ENCODE measurements at places on chromosomes 7 and 10.

DNA sequence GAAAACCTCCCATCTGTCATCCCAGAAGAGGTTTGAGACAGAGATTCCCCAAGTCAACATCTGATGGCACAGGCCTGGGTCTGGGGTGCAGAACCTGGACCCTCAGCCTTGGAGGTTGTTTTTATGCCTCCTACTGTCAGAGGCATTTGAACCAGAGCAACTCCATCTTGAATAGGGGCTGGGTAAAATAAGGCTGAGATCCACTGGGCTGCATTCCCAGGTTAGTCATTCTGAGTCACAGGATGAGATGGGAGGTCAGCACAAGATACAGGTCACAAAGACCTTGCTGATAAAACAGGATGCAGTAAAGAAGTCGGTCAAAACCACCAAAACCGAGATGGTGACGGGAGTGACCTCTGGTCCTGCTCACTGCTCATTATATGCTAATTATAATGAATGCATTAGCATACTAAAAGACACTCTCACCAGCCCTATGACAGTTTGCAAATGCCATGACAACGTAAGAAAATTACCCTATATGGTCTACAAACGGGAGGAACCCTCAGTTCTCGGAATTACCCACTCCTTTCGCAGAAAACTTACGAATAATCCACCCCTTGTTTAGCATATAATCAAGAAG is 92.0 kb downstream of the ITGA8 start:
- no peak for DNase-seq

- DNase-seq: no peak
These were observed 248.3 kb downstream of the EBF3 start for GRCh38 chr10:129715805-129716204.

GRCh38 chr7:154862153-154862791 is 140.7 kb downstream of the PAXIP1 start:
- no peak for DNase-seq

DNA sequence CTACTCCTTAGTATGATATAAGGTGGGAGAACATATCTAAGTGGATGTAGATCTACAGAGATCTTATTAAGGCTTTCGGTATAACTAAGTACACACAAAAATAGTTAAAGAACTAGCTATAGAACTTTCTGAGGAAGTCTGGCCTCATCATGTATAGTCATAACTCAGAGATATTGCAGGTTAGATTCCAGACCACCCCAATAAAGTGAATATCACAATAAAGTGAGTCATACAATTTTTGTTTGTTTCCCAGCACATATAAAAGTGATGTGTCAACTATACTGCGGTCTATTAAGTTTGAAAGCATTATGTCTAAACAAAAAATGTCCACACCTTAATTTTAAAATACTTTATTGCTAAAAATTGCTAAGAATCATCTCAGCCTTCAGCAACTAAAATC is 24.7 kb upstream of the SEMA3A start:
- DNase-seq: no peak

- no peak for DNase-seq
These were observed 31.8 kb downstream of the CALML3 start for GRCh38 chr10:5556576-5556975.

DNA sequence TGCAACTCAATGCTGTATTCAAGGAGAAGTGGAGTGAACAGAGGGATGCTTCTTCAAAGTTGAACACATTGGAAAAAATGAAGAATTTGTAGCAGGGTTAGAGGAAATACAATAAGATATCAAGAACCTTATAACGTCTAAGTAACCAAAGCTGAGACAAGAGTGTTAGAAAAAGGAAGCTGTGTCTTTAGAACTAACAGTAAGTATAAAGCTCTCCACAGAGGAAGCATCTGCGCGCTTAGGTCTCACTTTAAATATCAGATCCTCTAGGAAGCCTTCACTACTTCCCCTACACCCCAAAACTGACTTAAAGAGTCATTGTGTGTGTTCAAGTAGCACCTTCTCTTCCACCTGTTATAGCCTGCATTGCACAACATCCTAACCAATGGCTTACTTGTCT is 43.0 kb downstream of the CH25H start:
- no peak for DNase-seq

DNA sequence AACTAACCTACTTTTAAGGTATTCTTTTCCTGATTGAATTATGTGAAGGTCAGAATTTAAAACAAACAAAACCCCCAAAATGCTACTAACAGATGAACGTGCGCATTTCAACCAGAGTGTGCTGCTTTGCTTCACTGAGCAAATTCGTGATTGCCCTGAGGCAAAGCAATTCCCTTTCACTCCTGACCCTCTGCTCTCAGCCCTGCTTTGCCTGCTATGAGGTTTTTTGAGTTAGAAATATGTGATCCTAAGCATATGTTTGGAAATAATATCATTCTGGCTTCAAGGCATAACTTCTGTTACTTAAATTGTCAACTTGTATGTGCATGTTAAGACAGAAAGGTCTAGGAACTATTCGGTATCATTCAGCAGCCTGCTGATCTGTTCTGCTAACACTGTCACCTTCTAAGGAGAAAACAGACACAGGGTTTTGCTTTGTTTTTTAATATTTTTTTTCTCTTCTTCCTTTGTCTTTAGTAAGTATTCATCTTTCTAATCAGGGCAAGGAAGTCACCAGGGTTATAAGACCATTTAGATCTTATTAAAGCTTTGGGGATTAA is 124.2 kb downstream of the GNAT3 start:
- DNase-seq: peak; percentile 73

DNA sequence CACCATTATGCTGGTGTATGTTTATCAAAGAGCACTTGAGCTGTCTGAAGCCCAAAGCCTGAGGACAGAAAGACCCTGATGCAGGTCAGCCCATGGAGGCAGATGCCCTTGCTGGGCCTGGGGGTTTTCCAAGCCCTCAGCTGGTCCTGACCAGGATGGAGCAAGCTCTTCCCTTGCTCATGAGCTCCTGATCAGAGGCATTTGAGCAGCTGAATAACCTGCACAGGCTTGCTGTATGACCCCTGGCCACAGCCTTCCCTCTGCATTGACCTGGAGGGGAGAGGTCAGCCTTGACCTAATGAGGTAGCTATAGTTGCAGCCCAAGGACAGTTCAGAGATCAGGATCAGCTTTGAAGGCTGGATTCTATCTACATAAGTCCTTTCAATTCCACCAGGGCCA is 13.0 kb downstream of the AQP1 start:
- DNase-seq: no peak

GRCh38 chr10:21125471-21126228 is 228.5 kb upstream of the NEBL start:
- no peak for DNase-seq

GRCh38 chr7:10662982-10663884 is 310.4 kb upstream of the PHF14 start:
- no peak for DNase-seq

DNA sequence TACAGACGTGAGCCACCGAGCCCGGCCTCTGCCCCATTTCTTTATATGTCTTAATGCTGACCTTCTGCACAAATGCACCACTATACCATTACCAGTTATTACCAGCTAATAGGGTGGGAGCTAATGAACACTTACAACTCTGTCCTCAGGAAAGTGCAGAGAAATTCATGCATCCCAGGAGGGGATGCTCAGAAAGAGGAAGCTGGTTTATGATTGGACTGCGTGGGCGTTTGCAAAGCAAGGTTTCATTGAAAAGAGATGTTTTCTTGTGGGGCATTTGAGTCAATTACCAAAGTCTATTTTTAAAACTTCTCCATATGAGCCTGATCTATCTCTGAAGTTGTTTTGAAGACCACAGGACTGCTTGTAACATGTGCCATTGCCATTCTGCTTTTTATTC is 417.7 kb upstream of the CELF2 start:
- no peak for DNase-seq

GRCh38 chr7:73397521-73398281 is 35.9 kb upstream of the FZD9 start:
- no peak for DNase-seq

GRCh38 chr10:75640803-75641202 is 209.4 kb downstream of the LRMDA start:
- DNase-seq: no peak

DNA sequence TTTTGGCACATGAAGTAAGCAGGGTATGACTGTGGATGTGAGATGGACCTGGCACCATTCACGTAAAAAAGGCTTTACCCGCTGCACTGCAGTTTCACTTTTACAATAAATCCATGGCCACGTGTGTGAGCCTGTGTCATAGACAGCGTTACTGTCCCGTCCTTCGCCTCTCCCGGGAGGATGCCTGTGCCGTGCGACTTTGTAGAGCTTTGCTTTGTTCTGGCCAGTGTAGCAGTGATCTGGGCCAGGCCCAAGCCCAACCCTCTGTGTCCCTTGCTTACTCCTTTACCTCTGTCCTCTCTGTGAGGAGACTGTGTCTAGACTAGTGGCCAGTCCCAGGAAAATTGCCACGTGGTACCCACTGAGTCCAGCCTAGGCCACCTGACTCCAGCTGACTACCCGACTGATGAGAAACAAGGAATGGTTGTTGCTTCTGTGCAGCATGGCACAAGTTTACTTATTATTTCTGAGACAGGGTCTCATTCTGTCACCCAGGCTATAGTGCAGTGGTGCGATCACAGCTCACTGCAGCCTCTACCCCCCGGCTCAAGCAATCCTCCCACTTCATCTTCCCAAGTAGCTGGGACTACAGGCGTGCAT is 48.1 kb downstream of the JAKMIP3 start:
- DNase-seq: no peak

DNA sequence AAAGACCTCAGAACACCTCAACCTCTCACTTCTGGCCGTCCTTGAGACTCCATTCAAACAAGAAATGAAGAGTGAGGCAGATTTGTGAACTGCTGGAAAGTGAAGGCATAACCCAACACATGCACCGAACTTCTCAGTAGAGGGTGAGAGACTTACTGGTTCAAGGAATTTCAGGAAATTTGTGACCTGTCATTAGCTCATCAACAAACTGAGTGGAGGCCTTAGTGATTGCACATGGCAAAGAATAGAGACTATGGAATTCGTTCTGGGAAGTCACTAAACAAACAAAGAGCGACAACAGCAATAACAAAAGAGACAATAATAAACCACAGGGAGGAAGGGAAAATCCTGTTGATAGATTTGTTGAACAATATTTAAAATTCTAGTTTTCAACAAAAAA is 125.0 kb upstream of the AKR1E2 start:
- no peak for DNase-seq

DNA sequence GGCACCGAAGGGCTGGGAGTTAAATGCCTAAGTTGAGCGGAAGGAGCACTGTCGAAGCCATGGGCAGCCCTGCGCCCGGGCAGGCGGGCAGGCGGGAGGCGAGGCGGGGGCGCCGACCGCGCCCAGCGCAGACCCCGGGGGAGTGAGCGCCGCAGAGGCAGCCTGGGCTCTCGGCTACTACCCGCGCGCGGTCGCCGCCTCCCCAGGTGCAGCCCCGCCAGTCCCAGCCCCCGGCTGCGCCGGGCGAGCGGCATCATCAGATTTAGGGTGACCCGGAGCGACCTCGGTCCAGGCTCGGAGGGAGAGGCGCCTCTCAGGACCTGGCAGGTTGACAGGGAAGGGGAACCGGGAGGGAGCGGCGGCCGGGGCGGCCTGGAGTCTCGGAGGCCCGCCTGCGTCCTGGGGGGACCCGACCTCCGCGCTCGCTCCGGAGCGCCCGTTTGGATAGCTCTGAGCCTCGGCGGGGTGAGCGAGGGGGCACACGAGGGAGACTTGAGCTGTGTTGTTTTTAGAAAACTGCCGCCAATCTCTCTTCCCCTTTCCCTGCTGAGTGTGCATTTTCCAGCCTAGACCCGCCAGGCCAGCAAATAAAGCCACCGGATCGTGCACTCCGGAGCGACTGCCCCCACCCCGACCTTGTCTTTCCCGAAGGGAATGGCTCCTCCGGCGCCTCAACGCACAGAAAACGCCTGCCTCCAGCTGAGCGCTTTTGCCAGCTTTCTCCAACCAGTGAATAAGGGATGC is 2.3 kb upstream of the NRP1 start:
- no peak for DNase-seq

DNA sequence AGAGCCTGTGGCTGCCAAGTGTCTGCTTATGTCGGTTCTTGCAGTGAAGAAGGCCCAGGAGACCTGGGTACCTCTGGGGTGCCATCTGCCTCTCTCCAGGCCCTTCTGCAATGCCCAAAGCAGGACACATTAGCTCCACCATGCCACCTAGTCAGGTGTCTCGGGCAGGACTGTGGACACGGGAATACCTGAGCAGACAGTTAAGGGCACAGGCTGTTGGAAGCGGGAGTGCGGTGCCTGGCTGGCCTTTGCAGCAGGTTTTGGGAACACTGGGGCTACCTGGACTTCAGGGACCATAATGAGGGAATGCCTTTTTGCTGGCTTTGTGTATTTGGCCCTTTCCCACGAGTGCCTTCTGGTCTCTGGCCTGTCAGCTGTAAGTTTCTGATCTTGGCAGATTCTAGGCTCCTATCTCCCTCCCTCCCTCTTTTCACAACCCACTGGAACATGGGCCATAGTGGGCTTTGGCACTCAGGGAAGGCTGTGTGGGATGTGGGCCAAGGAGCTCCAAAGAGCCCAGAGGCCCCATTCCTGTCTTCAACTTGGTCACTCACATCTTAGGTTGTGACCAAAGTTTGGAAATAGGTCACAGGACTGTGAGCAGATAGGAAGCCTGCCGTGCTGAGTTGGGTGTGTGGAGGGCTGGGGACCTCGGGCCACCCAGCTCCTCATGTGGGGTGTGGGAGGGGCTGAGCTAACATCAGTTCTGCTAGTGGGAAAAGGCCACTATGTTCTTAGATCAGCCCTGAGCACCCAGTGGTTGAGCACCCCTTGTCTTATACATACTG is 41.5 kb upstream of the CXCL12 start:
- no peak for DNase-seq

GRCh38 chr10:119203006-119203405 is 4.4 kb upstream of the GRK5 start:
- no peak for DNase-seq

DNA sequence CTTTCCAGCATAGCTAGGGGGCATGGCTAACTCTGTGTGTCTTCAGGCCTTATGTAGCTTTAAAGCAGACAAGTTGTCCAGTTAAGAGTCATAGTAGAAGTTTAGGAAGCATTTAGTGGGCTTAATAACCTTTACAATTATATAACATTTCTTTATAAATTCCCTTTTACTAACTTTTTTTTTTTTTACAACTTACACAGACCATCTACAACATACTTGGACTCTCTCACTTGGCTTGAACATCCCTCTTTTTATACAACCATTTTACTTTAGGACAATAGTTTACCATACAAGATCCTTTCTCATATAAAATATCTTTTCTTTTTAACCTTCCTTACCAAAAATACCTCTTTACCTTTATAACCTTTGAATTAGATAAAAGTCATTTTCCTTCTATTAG is 26.3 kb downstream of the SP4 start:
- no peak for DNase-seq

GRCh38 chr10:15754937-15755336 is 35.2 kb upstream of the ITGA8 start:
- no peak for DNase-seq

- no peak for DNase-seq
These were observed 563 bp upstream of the COA1 start for GRCh38 chr7:43729924-43730248.

- DNase-seq: no peak
These were observed 103.9 kb downstream of the PLCE1 start for GRCh38 chr10:94097656-94098055.

DNA sequence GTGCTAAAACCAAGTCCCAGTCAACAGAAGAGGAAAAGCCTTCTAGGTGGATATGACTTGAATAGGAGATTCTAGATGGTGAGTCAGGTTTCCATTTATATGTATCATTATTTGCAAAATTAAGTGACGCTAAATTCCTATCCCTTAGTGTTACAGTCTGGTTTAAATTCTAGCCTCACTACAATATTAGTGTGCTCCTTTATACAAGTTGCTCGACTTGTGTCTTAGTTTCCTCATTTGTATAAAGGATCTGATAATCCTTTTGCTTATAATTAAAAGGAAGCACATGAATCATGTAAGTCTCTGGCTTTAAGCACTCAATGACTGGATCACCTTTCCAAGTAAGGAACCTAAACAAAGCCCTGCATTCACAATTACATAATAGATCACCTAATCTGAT is 105.7 kb downstream of the SVOPL start:
- peak; percentile 1 for DNase-seq

All from renal cortical epithelial cell (primary cell).